CMK (cell line): ENCODE measurements at places on chromosomes 6 and 20.

DNA sequence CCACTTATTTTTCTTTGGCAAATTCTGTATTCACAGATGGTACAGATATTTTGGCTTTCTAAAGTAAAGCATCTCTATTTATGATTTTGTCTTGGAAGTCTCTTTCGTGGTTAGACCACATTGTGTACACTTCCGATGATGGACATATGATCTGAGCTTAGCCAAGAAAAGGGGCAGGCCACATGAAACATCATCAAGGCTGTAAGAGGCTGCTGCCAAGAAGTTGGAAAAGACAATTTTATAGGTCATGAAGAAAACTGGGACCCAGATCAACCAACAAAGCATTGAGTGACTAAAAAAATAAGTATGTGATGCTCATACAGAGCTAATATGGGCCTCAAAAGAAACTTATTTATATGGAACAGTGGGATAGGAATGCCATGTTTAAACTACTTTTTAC, 266.4 kb downstream of the HAO1 start:
- no peak for DNase-seq

- no peak for DNase-seq
Observed at GRCh38 chr6:125299257-125299656, 2.5 kb downstream of the HDDC2 start.

DNA sequence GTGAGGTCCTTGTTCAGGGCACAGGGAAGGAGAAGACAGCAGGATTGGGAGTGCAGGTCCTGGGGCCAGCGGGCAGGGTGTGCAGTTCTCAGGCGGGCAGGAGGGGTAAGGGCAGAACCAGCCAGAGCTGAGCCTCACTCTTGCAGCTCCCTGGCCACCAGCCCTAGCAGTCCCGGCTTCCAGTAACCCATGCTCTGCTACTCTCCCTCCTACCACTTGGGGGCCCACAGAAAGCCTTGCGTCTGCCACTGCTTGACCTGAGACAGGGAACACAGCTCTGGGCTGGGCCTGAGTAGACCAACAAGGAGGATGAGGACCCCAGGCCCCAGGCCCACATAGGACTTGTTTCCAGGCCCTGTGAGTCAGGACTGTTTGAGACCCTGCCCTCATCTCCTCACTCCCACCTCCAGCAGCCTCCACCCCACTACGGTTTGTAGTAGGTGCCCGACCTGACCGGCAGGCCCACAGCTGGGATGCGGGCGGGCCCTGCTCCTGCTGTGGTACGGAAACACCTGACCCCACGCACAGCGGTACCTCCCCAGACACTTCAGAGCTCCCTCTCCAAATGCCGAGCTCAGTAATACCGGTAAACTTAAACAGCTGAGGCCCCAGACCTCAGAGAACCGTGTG, 39.2 kb downstream of the KCNK5 start:
- DNase-seq, result no peak

DNA sequence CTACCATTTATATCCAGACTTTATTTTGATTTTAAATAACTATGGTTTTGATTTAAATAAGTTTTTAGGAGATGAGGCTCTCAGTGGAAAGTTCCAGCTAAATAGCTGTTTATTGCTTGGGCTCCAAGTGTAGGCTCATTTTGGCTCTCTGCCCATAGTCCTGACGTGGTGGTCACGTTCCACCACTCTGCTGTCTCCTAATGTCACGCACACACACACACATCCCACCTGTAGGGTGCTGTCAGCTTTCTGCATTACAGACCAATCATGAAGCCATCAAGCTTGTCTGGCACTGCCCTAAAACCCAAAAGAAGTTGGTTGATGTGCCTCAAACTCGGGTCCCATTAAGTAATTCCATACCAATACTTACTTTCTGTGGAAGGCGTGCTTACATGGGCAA, 45.4 kb downstream of the PANK2 start:
- DNase-seq, result no peak

DNA sequence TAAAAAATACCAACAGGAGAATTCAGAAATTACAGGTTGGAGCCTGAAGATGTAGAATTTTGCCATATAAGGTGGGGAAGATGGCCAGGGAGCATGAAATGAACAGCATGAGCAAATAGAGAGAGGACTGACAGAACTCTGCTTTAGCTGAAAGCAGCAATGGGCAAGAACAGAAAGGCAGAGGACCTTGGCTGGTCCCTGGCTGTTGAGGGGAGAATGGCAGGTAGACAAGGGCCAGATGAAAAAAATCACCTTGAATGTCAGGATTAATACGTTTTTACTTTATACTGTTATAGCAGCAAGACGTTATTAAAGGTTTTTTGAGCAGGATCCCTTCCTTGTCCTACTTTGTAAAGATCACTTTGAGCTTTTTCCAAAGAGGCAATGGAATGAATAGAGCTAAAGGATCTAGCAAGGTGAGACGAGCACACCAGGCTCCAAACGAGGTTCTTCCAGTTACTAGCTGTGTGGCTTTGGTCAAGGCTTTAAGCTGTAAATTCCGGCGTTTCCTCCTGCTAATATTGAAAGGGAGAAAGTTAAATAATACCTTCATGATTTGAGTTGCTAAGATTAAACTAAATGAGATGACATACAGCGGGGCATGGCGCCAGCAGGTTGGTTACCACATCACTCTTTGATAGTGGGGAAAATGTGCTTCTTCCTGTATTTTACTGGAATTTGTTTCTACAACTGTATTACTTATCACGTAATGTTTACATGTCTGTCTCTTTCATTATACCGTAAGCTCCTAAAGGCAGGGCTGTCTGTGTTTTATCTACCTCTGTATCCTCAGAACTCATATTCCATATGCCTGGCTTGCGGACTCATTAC, 776 bp downstream of the PPIL1 start:
- DNase-seq, result no peak

DNA sequence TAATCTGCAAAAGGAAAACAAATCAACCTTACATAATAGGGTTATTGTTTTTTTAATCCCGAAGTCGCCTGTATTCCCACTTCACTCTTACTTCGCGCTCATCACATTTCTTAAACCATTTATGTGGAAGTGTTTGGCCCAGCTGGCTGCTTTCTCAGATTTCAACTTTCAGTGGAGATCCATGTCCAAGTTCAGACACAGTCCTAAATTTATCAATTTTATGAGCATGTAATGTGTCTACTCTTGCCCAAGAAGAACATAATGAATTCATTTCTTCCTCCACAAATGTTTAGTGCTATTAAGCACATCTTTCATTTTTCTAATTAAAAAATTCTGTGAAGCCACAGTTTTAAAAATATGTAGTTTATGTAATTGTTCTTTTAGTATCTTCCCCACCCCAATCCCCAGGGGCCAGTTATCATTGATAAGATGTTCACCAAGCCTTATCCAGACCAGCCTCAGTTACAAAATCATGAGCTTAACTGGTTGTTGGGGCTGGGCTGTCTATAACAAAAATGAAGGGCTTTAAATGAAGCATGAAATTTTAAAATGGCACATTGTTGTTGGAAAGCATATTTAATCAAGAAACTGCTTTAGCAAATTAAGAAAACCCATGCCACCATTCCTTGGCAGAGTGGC, 151.7 kb downstream of the UST start:
- DNase-seq, result no peak

DNA sequence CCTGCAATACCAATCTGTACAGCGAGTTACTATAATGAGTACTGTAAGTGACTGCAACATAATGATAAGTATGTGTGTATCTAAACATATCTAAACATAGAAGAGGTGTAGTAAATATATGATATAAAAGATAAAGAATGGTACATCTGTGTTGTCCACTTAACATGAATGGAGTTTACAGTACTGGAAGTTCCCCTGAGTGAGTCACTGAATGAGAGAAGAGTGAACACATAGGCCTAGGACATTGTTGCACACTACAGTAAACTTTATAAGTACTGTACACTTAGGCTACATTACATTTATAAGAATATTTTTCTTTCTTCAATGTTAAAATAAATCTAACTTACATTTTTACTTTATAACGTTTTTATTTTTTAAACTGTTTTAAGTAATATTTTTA, 380.4 kb downstream of the MMUT start:
- no peak for DNase-seq

- DNase-seq, result no peak
Observed at GRCh38 chr20:881051-881782, 34.9 kb downstream of the ANGPT4 start.

DNA sequence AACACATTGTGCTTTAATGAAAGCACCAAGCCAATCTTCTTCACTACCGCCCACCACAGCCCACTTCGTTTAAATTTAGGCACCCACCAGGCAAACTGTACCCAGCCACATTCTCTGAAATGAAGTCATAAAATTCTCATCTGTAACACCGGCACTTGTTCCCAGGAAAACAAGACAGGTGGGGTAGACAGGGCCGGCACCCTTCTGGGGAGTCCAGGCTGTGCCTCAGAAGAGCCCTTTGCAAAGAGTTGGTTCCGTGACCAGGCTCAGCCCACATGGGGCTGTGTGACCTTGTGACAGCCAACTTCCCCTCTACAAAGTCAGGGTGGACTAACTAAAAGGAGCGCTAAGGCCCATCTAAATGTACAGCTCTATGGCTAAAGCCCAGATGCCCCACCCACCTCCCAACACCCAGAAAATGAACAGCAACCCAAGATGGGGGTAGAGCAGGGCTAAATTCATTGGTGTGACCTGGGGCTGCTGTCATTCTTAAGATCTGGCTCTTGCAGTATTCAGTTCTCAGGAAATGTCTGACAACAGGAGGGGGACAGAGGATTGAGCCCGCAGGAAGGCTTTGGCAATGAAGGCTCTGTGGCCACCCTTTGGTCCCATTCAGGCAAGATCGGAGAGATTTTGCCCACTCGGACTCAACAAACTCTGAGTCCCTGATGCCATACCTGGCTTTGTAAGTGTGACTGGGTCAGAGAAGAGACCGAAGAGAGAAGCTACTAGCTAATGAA, 56.7 kb downstream of the TRERF1 start:
- no peak for DNase-seq

DNA sequence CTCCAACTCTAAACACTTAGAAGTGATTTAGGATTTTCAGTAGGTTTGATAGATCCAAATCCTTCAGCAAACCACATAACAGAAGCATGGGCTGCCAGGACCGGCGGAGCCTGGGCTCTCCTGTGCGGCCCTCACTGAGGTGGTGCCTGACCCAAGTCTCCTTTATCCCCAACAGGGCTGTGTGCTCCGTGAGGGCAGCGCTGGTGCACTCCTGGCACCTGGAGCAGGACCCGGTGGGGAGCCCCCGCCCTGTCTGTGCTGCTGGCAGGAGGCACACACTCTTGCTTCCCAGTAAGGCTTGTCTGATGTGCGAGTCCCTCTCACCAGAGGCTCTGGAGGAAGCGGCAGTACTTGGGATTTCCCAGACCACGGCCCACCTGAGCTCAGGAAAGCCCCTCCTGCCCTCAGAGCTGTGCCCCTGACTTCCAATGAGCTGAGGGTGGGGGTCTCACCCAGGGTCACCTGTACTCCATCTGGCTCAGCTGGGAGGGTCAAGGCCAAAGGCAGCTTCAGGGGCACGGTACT, 56.2 kb downstream of the PYGB start:
- DNase-seq, result no peak

DNA sequence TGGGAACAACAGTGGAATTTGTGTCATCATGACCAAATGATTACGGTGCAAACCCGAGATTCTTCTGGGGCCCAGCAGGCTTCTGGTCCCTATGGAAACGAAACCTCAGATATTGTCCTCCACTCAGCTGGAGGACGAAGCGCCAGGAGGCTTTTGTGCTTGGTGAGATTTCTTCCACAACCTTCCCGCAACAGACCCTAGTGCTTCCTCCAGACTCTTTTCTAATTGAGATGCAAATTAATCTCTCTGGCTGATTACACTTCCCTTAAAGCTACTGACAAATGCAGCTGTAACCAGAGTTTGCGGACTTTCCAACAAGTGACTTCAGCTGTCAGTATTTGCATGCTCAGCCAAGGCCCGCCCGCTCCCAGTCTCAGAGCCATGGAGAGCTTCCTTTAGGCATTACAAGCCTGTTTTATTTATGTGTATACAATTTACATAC, 96.0 kb downstream of the INSM1 start:
- no peak for DNase-seq

- DNase-seq, result no peak
Observed at GRCh38 chr6:120576061-120576460, 758.2 kb downstream of the TBC1D32 start.

- no peak for DNase-seq
Observed at GRCh38 chr20:63785691-63786131, 45.4 kb downstream of the ZBTB46 start.

DNA sequence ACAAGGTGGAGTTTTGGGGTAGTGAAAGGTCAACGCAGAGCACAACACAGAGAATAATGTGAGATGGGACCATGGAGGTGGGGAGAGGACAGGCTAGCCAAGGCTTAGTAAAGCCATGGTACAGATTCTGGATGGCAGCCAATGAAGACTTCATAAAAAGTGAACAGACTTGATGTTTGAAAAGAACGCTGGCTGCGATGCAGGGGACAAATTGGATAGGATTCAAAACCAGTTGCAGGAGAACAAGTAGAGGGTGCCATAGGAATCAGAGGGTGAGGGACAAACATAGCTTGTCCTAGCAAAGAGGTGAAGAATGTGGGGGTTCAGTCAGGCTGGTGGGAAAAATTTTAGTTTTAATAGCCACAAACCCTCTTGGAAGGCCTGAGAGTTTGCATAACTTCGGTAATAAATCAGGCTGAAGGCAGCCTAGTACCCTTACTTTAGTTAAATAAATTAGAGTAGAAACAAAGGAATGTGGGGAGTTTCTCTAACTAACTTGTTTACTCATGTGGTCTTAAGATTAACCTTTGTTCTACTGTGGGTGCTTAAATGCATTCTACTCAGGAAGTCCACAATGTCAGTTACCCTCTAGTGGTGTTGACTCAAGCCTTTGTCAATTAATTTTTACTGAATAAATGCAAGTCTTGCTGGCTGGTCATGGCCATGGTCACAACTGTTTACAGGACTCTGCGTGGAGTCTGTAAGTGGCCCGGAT, 216.4 kb downstream of the C6orf118 start:
- no peak for DNase-seq

DNA sequence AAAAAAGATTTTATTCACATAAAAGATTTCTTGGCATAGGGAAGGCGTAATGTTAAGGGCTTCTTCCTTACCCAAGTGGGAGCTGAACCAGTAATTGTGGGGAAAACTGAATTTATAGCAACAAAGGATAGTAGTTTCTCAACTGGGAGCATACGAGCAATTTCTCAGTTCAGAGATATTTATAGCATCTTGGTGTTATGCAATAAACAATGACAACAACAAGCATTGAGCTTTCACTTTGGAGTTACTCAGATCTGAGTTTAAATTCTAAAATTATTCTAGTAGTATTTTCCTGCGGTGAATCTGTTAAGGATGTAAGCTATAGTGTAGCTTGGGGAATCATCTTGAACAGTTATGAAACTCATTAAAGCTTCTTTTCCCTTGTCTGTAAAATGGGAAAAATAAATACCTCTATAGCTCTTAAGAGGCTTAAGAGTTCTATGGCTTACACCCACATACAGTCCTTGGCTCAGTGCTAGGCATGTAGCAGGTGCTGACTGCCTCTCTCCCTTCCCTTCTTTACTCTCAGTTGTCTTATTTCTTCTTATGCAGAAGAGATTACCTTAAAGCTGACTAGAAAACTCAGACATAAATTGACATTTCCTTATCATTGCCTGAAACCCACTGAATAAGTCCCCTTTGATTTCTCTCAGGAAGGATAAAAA, 58.8 kb downstream of the SAMD5 start:
- no peak for DNase-seq
